Stimulated activated CD4-positive, alpha-beta T cell treated with anti-CD3 and anti-CD28 coated beads, Interleukin-1b, Interleukin-23, amount 100 ng/mL, for 1 hour (primary cell): ENCODE measurements at places on chromosomes 7 and 10.

DNA sequence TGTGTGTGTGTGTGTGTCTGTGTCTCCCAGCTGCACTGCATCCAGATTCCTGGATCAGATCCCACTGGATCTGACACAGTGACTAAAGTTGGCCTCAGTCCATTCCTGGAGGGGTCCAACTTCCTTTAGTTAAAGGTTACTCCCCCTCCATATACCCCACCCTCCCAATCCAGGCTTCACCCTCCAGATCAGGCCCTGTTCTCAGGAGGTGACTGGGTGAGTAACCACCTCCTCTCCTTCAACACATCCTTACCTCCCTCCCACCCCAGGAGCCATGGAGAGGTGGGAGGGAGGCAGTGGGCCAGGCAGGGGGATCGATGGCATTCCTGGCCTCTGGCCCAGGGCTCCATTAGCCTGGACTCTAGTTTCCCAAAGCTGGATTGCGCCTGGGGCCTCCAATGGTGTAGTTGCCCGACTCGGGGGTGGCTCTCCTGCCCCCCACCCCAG, 11.3 kb downstream of the KCNIP2 start:
- no peak for DNase-seq

GRCh38 chr7:6727663-6728062, 20.9 kb upstream of the ZNF12 start:
- DNase-seq: no peak

GRCh38 chr10:12418725-12419261, 69.4 kb downstream of the CAMK1D start:
- no peak for DNase-seq

DNA sequence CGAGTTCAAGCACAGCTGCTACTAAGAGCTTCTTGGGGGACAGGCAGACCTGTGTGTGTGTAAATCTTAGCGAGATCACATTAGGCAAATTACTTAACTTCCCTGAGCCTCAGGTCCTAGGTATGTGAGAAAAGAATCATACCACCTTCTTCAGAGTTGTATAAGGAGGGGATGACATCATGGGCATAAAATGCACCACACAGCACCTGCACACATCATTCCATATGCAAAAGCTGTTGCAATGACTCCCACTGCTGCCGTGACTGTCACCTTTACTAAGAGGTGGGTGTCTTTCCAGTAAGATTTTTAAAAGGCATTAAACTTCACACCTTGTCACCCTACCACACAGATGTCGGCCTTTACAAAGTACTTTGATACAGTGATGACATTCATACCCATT, 146.0 kb downstream of the FANK1 start:
- no peak for DNase-seq

GRCh38 chr10:110813743-110814472, 57.8 kb upstream of the PDCD4 start:
- DNase-seq: no peak

- no peak for DNase-seq
Measured at GRCh38 chr7:4621396-4621795, 60.7 kb upstream of the FOXK1 start.

GRCh38 chr7:142889816-142890215, 4.3 kb upstream of the TRPV6 start:
- DNase-seq: no peak

DNA sequence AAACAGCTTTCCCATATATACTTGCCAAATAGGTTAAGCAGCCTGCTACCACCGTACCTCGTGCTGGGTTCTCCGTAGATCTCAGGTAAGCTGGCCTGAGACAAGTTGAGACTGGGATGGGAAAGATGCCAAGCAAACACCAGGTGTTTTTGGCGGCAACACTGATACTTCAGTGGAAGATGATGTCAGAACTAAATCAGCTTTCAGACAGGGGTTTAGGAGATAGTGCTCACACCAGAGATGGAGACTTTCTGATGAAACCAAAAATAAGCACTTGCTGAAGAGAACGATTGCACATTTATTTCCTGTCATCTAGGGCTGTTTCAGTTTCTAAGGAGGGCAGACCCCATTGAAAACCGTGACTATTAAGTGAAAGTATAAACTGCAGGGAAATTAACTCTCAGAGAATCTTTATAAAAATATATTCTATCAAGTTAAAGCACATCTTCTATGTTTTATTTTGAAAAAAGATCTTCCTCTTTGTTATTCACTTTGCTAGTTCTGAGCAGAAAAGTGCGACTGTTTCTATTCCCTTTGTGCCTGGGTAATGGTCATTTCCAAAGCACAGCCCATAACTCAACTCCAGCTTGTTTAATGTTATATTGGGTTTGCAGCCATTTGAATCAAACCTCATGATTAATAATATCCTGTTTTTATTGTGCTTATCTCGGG, 149.9 kb downstream of the CPED1 start:
- no peak for DNase-seq

DNA sequence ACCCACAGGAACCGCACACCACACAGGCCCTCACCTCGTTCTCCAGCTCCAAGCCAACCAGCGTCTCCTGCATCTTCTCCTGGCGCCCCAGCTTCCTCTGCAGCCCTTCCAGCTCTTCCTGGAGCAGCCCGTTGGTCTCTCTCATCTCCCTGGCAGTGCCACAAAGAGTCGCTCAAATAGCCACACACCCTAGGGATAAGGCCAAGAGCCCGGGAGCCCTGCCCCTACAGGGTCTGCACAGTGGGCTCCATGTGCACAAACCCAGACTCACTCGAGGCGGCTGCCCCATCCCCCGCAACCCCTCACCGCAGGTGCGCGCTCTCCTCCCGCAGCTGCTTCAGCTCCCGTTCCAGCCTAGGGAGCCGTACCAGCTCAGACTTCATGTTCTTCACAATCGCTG, 16.9 kb downstream of the MAD1L1 start:
- no peak for DNase-seq

DNA sequence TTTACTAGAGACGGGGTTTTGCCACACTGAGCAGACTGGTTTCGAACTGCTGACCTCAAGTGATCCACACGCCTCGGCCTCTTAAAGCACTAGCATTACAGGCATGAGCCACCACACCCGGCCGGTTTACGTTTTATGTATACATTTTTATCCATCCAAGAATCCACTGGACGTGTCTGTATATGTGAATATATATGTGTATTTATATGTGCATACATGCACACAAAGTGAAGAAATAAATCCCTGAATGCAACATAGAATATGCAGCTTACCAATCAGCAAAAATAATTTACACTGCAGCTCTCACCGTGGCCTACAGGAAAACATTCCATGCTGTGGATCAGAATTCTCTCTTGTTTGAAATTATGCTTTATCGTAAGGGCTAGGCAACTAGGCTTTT, 23.3 kb downstream of the DCLRE1C start:
- no peak for DNase-seq

DNA sequence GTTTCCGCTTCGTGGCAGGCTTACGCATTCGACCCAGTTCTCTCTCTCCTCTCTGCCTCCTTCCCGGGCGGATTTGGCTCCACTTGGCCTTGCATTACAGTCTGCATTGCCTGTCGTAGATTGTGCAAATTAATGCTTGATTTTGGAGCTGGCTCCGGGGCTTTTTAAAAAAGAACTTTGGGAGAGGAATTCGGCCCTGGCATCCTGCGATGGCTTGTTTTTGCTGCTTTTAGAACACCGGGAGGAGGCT, 767 bp downstream of the EIF4EBP2 start:
- no peak for DNase-seq

GRCh38 chr10:117543225-117544003, 868 bp downstream of the EMX2 start:
- no peak for DNase-seq

DNA sequence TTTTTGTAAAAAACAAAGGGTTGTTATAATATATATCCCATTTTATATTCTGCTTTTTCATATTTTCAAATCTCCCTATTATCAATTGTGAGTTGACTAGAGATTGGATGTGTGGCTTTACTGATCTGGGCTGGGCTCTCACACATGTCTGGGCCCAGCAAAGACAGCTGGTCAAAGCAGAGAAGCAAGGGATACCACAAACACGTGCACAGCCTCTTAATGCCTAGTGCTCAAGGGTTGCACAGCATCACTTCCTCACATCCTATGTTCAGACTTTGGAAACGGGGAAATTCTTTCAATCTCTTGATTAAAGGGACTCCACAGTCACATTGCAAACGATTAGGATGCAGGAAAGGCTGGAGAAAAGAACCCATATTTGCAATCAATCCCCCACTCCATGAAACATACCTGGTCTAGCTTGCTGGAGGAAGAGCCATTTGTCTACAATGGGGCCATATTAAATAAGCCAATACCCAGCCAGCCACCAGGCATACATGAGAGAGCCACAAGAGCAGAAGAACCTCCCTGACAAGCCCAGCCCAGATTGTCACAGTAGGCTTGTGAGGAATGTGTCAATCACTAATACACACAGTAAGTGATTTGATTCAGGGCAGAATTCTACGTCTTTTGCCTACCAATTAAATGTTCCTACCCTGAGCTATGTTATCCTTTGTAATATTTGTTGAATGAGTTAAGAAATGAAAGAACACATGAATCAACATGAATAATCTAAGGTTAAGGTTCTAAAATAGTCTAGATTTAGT, 431.2 kb downstream of the TNS3 start:
- no peak for DNase-seq

DNA sequence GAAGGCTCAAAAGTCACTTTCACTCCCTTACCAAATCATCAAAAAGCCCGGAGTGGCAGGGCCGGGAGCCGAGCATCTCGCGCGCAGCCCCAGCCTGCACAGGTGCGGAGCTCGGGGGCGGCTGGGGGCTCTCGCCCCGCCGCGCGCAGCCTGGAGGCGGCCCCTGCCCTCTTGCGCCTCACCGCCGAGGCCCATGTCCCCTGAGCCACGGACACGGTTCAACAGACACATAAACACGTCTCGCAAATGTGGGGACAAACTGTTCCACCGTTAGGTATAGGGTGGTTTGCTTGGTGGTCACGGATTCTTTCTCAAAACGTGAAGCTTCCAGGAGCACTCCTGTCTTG, 700 bp downstream of the GSAP start:
- no peak for DNase-seq

DNA sequence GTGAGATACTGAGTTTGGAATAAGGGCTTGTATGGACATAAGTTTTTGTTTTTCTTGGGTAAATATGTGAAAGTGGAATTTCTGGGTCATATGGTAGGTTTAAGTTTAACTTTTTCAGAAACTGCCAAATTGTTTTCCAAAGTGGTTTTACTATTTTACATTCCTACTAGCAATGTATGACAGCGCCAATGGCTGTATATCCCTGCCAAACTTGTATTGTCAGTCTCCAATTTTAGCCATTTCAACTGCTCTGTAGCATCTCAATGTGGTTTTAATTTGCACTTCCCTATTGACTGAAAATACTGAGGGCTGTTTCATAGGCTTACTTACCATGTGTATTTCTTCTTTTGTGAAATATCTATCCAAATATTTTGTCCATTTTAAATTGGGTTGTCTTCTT, 90.5 kb upstream of the ZNF32 start:
- no peak for DNase-seq

DNA sequence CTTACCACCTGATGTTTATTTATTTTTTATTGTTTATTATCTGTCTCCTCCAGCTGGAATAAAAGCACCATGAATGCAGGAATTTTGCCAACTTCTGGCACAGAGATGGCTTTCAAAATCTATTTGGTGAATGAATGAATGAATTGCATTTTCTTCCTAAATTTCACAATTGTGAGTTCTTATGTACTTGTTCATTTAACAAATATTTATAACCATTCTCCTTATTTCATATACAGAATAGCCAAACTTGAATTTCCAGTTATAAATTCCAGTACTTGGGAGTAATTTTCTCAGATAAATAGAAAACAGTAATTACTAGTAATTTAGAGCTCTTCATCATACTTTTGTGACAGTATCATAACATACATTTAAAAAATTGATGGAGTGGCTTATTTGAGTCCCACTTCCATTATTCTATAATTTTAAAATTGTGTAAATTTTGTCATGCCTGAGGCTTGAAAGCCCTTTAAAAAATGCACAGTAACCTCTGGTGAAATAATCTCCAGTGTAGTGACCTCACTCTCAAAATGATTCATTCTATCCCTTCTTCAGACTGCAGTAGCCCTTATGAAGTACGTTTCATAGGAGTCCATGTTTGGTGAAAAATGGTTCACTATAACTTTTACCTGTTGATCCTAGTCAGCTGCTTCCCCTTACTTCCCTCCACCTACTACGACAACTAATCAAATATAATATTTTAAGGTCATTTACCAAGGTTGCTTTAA, 40.0 kb upstream of the SRI start:
- no peak for DNase-seq

GRCh38 chr10:11238893-11239292, 221.2 kb downstream of the CELF2 start:
- no peak for DNase-seq

- DNase-seq: no peak
Measured at GRCh38 chr10:176677-177076, 41.4 kb downstream of the ZMYND11 start.

DNA sequence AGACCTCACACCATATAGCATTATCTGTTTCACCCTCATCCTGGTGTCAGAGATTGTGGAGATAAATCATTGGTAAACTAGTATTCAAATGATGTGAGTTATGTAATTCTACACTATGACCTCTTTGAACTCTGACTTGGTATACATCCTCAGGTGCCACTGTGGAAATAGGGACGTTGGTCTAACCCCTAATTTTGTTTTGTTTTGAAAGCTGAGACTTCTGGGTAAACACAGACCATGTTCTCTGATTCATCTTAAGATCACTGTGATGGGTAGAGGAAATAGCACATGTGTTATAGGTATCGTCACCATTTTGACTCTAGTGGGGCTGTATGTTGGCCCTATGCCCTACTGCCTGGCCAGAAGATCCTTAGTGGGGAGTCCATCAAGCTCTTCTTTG, 241.6 kb downstream of the CCDC7 start:
- no peak for DNase-seq

GRCh38 chr7:80197627-80198026, 63.0 kb downstream of the GNAI1 start:
- no peak for DNase-seq

- no peak for DNase-seq
Measured at GRCh38 chr10:31949266-31949665, 20.6 kb upstream of the ARHGAP12 start.

DNA sequence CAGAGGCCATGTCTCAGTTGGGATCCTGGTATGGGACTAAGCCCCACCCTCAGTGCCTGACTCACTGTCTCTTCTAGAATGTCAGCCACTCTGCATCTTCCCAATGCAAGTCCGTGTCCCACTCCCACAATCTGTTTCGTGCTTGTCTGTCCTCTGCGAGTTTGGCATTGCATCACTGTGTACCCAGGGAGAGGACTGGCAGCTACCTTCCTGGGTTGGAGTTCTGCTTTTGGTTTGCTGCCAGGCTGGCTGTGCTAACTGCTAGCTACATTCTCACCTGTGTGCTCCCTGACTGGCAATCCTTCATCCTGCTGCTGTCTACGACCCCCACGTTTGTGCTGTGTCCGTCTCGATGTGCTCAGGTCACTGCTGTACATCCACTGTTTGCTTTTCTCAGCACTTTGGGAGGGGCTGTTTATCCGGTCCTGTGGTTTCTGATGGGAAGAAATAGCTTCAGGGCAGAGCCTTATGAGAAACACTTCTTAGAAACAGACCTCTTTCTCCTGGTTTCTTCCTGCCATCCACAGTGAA, 56.0 kb upstream of the GLI3 start:
- DNase-seq: no peak
